Osteocyte (in vitro differentiated cells): ENCODE measurements at places on chromosomes 6 and 20.

- no peak overlapping the region for H3K27ac ChIP-seq
- H3K27me3 ChIP-seq = peaks cover 39% of the 10 kb centered on the region
- no peak for DNase-seq
- H3K4me3 ChIP-seq = no peak overlapping the region
- H3K4me1 ChIP-seq = no peaks in the 10 kb centered on the region
- no peaks in the 10 kb centered on the region for H3K36me3 ChIP-seq
Observed at GRCh38 chr20:46270977-46271744, 37.1 kb downstream of the CDH22 start.

DNA sequence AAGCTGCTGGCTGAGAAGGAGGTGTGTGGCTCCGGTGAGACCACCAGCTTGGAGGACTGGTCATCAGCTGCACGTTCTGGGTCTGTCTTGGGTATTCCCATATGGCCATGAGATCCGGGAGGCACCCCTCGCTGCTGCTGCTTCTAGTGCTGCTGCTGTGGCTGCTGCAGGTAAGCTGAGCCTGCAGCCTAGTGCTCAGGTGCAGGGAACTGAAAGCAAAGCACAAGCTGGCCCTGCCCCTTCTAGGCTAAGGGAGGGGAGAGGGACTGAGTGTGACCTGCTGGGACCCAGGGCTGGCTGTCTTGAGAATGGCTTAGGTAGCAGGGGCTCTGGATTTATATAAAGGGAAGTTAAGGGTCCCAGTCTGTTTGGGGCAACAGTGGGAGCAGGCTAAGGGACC is 403 bp downstream of the CDH26 start:
- peaks cover 17% of the 10 kb centered on the region for H3K27me3 ChIP-seq
- H3K36me3 ChIP-seq = no peaks in the 10 kb centered on the region
- H3K4me3 ChIP-seq = no peak overlapping the region
- DNase-seq = no peak
- no peaks in the 10 kb centered on the region for H3K4me1 ChIP-seq
- H3K27ac ChIP-seq = no peak overlapping the region

- no peak for DNase-seq
- no peak overlapping the region for H3K27ac ChIP-seq
- H3K4me1 ChIP-seq = no peaks in the 10 kb centered on the region
Observed at GRCh38 chr6:158835616-158836221, 16.6 kb upstream of the EZR start.

DNA sequence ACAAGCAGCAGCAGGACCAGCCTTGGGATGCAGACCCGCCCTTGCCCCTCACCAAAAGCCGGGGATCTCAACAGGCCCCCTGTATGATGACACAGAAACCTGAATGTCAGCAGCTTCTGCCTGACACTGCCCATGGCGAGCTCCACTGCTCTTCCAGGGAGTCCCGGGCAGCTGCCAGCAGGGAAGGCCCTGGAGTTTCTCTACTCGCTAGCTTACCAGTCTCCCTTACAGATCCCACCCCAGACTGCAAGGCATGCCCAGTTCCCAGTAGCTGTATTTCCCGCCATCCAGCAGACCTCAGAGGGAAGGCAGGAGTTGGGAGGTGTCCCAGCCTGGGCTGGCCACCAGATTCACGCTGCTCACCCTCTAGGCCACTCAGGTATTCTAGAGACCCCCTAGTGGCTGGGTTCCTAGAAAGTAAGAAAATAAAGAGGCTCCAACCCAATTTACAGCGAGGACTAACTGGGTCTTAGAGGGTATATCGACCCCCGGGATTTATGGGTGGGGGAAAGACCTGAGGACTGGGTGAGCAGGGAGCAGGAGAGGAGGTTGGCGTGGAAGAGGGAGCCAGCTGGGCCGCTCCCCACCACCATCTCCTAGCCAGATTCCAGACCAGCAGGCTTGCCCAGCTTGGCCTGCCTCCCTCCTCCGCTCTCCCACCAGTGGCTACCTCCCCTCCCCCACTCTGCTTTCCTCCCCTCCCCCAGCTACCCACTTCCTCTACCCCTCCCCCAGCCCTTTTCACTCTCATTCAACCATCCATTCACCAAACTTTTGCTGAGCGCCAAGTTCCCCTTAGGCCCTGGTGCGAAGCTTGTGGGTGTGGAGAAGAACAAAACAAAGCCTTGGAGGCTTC is 9.7 kb upstream of the HMGA1 start:
- DNase-seq = no peak
- no peak overlapping the region for H3K4me3 ChIP-seq
- H3K4me1 ChIP-seq = peaks cover 10% of the 10 kb centered on the region
- no peak overlapping the region for H3K27ac ChIP-seq
- no peaks in the 10 kb centered on the region for H3K36me3 ChIP-seq

DNA sequence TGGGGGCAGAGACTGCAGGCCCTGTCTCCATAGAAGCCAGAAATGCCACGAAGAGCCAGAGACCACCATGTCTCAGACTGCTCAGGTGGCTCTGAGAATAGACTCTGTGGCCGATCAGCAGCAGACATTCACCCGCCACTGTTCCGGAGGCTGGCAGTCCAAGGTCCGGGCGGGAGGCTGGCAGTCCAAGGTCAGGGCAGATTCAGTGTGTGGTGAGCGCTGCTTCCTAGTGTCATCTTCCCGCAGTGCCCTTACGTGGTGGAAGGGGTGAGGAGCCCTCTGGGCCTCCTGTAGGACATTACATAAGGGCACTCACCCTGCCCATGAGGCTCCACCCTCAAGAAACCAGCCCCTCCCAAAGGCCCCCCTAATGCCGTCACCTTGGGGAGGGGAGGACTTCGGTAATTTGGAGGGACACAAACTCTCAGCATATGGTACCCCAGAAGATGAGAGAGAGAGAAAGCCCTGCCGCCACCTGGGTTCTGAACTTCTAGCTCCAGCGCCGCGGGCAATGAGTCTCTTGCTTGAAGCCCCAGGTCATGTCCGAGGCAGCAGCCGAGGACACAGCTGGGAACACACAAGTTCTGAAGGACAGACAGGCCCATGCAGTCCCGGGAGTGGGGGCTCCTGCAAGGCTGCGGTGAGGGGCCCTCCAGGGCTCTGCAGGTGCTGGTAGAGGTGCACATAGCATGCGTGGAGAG is 36.4 kb downstream of the DACT2 start:
- H3K4me1 ChIP-seq = peaks cover 7% of the 10 kb centered on the region
- peak; percentile 77 for DNase-seq
- no peaks in the 10 kb centered on the region for H3K36me3 ChIP-seq
- no peak overlapping the region for H3K27ac ChIP-seq
- peaks cover 42% of the 10 kb centered on the region for H3K27me3 ChIP-seq

DNA sequence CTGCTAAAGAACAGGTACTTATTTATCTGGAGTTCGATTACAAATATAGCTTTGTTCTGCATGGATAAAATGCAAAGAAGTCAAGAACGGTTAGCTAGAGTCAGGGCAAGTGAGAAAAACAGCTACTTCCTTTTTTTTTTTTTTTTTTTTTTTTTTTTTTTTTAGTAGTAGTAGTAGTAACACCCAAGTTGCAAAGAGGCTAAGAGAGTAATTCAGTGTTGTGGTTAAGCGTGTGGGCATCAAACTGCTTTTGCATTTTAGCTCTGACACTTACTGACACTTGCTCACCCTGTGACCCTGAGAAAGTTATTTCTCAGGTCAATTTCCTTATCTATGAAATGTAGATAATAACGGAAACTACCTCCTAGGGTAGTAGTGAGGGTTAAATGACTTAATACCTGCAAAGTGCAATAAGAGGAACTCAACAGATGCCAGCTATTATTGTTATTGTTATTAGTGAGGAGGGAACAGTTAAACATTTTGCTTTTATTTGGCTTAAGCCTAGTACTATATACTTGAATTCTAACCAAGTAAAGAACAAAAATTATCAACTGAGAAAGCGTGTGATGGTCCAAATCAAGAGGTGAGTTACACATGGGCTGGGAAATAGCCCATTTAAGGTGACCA is 86.7 kb upstream of the BACH2 start:
- H3K36me3 ChIP-seq = no peaks in the 10 kb centered on the region
- H3K27me3 ChIP-seq = no peaks in the 10 kb centered on the region
- no peak for DNase-seq
- H3K4me1 ChIP-seq = peaks cover 5% of the 10 kb centered on the region
